ENCODE measurements at places on chromosomes 2 and 18.

DNA sequence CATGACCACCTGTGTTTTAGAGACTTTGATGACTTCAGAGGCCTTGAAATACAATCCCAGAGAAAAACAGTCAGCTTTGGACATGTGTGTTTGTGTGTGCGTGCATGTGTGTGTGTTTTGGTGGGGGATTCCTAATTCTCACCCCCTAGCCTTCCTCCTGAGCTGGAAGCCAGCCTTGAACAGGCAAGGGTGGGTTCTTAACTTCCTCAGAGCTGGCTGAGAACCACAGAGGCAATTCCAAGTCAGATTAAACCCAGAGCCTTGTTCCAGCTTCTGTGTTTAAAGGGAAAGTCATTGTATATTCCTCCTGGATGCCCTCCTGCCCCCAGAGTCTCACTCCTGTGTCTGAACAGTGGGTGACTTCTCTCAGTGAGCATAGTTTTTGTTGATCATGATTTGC is 45.2 kb upstream of the MGAT4A start:
- no peak for DNase-seq

GRCh38 chr2:109444916-109445315 is 168.8 kb downstream of the SEPTIN10 start:
- DNase-seq: no peak

- DNase-seq: no peak
These were observed 56.0 kb downstream of the BOD1L2 start for GRCh38 chr18:57202881-57203280.

- no peak for DNase-seq
These were observed 147.9 kb upstream of the CBLN2 start for GRCh38 chr18:72692086-72692485.

DNA sequence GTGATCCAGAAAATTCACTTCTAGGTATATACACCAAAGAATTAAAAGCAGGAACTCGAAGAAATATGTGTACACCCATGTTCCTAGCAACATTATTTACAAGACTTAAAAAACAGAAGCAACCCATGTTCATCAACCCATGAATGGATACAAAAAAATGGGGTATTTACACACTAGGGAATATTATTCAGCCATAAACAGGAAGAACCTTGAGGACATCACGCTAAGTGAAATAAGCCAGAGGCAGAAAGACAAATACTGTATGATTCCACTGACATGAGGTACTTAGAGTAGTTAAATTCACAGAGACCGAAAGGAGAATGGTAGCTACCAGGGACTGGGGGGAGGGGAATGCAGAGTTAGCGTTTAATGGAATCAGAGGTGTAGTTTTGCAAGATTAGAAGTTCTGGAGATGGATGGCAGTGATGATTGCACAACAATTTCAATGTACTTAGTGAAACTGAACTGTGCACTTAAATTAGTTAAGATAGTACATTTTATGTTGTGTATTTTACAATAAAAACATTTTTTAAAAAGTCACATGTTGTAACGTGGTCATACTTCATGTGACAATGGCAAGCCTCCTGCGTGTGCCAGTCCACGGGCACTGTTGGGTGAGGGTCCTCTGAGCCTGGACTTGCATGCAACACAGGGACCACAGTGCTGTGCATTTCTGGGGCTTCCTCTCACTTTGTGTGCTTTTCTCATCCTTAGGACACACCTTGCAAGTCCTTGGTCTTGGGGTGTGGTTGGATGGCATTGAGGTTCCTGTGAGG is 206.1 kb upstream of the HDAC4 start:
- DNase-seq: no peak

DNA sequence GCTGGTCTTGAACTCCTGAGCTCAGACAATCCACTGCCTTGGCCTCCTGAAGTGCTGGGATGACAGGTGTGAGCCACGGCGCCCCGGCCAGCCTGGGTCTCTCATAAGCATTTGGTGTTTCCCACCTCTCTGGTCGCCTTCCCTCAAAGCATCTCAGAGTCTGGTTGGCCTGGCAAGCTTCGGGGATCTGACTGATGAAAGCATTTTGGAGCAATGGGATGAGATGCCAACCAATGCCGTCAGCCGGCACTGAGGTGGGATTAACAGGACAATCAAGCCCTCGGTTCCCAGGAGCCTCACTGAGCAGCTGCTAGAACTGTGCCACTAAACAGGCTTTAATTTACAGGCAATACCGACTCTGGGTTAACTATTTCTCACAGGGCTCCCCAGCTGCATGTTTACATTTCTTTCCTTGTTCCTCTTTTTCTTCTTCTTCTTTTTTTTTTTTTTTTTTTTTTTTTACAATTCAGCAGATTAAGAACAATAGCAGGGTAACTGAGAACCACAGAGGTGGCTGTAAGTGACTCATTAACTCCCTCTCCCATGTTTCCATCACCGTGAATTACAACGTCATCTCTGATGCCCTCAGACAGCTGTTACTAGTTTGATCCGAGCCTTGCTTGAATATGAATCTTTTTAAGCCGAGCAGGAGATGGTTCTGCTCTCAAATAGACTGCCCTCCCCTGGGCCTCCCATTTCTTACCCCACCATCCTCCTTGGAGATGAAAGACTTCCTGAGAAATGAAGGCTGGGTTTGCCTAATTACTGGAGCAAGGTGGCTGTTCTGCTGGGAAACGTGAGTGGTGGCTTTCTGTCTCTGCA is 37.9 kb downstream of the ODC1 start:
- DNase-seq: no peak

- no peak for DNase-seq
These were observed 154.8 kb upstream of the PGAP1 start for GRCh38 chr2:197081294-197081693.

DNA sequence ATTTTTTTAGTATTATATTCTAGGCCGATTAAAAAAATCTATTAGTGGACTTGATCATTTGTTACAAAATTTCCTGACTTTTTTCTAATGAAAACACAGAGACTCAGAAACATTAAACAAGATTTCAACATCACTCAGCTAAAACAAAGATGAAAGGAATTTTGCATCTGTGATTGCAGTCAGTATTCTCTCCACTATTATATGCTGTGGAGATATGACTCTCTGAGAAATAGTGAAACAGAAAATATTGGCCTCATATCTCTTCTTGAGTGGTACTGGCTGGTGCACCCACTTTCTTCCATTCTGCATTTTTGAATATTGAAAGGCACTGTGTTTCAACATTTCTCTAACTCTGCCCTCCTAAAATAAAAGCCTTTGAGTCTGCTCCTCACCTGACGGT is 914.2 kb downstream of the TSN start:
- no peak for DNase-seq

DNA sequence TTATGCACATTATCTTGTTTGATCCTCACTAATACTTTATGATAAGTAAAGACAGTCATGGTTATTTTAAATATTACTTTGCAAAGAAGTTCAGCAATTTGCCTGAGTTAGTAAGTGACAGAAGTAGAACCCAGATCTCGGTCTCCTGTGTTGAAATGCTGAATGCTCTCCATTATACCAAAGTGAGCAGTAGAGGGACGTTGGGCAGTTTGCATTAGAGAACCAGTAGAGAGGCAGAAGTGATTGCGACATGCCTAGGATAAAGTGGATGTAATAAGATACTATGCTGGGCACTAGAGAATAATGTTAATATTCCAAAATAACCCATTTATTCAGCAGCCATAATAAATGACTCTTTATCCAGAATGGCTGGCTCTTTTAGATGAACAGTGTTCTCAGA is 201.0 kb downstream of the PMAIP1 start:
- no peak for DNase-seq

- no peak for DNase-seq
These were observed 66.4 kb downstream of the KCNF1 start for GRCh38 chr2:10978090-10978670.

DNA sequence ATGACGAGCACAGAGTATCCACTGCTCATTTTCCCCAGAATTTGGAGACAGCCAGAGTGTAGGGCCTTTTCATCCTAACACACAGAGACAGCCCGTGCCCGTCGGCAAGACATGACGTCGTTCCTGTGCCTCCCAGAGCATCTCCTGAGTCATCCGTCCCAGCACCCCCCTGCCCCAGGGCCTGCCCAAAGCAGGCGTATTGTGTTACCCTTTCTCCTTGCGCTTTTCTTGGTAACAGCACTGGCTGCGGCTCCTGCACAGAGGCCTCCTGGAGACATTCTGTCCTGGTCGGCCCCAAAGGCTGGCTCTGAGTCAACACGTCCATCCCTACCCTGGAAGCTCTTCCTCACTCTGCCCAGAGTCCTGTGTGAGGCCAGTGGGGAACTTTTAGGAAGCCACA is 217.1 kb downstream of the KLHL29 start:
- DNase-seq: no peak

GRCh38 chr2:239975665-239976064 is 49.5 kb downstream of the NDUFA10 start:
- no peak for DNase-seq

GRCh38 chr2:227906991-227907390 is 35.6 kb downstream of the DAW1 start:
- DNase-seq: no peak

- no peak for DNase-seq
These were observed 260.5 kb downstream of the TNS1 start for GRCh38 chr2:217742276-217742675.

- no peak for DNase-seq
These were observed 857.4 kb downstream of the TDRD15 start for GRCh38 chr2:21981127-21981526.

- DNase-seq: no peak
These were observed 267.3 kb downstream of the CLIP4 start for GRCh38 chr2:29382486-29382885.

DNA sequence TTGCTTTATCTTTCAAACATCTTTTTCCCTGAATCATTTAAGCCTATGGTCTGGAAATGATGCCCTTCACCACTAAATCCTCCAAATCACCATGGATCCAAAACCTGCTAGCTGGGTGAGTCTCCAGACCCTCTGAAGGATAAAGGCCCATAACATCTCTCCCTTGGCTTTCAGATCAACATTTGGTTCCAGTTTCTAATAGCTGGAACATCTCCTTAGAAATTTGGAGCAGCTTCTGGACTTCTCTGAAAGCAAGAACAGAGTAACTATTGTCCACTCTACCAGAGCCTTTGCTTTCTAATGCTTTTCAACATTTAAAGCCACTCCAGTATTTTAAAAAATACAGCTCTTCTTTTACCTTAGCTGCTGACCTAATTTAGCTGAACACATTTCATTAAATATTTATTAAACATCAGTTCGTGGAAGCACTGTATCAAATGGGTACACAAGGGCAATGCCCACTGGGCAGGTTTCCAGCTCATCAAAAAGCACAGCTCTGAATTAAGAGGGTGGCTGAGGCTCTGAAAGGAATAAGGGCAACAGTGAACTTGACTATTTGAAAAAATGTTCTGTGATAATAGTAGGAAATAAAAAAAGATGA is 75.3 kb downstream of the GALNT3 start:
- no peak for DNase-seq

DNA sequence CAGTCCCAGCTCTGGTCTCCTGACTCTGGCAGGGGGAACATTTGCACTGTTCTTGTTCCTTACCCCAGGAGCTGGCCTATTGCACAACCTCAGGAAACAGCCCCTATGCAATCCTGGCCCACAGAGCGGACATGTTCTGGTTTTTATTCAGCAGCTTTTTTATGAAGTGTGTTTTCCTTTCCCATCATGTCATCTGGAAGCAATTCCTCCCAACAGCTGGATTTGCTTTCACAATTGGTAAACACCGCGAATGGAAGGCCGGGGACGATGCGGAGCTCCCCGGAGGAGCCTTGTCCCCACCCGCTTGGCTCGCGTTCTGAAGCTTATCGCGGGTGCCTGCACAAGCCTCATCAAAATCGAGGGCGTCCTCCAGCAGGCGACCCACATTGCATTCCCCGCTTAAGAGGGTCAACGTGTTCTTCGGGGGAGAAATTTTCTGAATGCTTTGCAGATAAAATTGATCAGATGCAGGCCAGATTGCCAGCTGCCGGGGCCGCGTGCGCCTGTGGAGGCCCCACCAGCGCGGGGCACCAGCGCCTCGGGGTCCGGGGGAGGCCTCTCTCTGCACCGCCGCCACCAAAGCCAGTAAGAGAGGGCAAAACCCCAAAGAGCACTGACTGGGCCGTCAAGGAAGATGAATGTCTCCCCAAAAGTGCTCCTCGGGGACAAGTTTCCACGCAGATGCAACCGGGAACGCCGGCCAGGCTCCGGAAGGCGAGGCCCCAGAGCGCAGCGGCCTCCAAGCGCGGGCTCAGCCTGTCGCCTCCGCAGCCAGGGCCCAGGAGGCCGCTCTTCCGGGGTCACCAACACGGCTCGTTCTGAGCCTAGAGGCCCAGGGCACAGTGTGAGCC is 60.3 kb upstream of the SP3 start:
- no peak for DNase-seq

DNA sequence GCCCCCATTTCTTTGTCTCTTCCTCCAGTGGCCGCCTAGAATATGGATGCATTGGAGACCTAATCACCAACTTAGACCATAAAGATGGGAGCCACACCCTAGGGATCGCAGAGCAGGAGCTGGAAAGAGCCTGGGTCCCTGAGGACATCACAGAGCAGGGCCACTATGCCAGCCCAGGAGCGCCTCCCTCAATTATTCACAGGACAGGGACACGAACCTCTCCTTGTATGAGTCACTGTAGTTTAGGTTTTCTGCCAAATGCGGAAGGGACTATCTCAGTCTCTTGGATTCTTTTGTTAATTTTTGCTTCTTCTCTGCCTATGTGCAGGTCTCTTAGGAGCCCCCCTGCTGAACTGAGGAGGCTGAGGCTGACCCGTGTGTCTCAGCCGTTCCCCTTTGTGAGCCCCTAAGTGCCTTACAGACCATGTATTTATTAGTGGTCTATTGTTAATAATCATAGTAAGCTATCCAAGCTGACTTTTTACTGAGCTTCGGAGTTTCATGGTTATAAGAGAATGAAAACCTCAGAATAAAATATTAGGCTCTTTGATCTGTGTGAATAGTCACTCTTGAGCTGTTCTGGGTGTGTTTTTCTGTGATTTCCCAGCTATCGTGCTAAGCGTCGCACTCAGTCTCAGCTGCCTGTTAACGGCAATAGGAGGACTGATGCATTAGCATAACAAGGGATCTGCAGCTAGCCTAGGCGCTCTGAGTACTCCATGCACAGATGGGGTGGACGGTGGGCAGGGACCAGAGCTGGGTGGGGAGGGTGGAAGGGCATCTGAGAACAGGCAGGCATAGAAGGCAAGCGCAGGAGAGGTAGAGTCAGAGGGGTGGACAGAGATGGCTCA is 12.7 kb upstream of the PTPN4 start:
- DNase-seq: no peak

All from stimulated activated CD8-positive, alpha-beta memory T cell treated with anti-CD3 and anti-CD28 coated beads, Interleukin-15, amount 100 ng/mL, for 1 hour (primary cell).